ENCODE measurements at places on chromosomes 7 and 10.
A peak's percentile ranks its signal among the peaks of the same experiment; 100 is the strongest.

- no peak for DNase-seq
Observed at GRCh38 chr7:135536150-135536549, 21.6 kb upstream of the NUP205 start.

GRCh38 chr10:1858048-1858447, 120.7 kb upstream of the ADARB2 start:
- DNase-seq, result no peak

GRCh38 chr7:74365322-74366022, 76.3 kb downstream of the CLIP2 start:
- peak; percentile 100 for DNase-seq

DNA sequence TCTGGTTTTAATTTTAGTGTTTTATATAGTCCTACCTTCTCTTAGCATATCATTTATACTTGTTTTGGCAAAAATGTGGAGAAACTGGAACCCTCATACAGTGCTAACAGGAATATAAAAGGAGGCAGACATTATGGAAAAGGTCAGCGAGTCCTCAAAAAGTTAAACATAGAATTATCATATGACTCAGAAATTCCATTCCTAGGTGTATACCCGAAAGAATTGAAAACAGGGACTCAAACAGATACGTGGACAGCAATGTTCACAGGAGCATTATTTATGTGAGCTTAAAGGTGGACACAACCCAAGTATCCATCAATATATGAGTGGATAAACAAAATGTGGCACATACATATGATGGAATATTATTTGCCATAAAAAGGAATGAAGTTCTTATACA, 51.5 kb downstream of the VAX1 start:
- DNase-seq, result no peak

DNA sequence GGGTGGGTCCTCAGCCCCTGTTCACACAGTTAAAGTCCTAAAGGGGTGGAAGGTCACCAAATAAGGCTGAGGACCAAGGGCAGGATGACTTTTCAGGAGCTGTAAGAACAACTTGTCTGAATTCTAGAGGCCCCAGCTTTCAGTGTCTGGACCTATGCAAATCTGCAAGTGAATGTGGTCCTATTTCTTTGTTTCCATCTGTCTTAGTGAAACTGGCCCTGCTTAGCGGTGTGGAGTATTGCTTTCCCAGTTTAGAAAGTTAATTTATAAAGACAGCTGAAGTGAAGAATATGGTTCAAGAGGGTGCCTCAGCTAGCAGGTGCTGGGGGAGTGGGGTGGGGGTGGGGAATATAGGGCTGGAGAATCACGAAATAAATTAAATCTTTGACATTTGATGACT, 40.1 kb downstream of the HHEX start:
- no peak for DNase-seq

- no peak for DNase-seq
Observed at GRCh38 chr10:23046027-23046426, 49.4 kb upstream of the MSRB2 start.

DNA sequence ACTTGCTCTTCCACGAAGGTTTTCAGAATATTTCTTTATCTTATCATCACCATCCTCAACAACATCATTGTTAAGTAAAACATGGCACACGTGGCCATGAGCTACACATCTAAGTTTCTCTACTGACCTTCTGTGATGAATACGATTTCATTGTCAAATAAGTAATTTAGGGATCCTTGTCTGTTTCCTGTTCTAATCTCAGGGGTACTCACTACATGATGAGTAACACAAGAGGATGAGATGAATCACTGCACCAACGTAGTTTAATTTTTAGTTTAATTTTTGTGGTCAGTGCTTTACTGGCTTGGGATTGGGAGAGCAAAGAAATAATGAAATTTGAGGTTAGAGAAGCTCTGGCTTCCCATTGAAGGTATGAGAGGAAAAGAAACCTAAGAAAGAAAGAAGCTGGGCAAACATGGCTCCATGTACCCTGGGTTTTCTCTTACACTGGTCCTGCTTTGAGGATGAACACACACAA, 461.9 kb upstream of the KLF6 start:
- DNase-seq, result no peak

DNA sequence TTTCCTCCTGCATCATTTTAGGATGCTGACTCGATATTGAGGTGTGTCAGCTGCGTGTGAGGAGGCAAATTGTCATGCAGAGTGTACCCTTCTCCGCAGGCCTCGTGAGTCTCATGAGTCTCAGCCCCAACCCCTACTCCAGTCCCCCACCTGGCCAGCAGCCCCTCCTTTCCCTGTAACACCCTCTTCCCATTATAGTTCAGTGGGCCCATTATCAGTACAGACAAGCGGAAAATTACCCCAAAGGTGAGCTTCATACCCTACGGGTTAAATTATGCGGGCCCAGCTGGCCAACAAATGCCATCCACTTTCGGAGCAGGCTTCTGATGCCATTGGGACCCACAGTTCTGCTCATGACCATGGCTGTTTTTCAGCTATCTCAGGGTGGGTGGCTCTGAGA, 25.2 kb downstream of the SFTPD start:
- DNase-seq, result no peak
